ENCODE measurements at places on chromosomes 4 and X.

DNA sequence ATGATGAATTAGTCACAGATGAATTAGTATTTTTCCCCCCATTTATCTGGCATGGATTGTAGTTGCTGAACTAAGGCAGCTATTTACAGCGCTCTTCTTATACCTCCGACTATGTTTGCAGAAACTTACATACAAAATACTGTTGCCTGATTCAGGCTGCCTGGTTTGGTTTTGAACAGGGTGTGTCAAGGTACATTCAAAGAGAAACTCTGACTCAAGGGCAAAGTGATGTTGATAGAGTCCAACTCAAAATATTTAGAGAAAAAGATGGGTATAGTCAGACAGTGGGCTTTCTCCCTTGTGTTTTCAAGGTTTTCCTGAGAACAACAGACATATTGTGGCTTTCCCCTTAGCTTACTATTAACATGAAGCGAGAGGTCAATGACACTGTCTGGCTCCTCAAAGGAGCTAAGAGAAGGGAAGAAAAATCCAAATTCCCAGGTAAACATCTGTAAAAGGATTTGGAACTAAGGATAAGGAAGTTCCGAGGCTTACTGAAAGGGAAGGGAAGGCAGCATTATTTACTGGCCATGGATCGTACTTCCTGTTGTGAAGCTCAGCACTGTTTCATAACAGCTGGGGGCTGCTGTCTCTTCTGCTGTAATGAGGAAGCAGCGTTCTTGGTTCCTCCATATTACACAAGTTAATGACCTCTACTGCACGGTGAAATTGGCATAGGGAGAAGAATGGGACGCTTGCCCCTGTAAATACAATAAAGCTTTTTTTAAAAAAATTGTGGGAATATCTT lies 30.9 kb downstream of the FAM9C start:
- no peak for DNase-seq

GRCh38 chr4:145739845-145740244 lies 59.9 kb downstream of the C4orf51 start:
- DNase-seq, result no peak

- DNase-seq, result no peak
These were observed 93.7 kb upstream of the TRPC3 start for GRCh38 chr4:122045533-122045932.

DNA sequence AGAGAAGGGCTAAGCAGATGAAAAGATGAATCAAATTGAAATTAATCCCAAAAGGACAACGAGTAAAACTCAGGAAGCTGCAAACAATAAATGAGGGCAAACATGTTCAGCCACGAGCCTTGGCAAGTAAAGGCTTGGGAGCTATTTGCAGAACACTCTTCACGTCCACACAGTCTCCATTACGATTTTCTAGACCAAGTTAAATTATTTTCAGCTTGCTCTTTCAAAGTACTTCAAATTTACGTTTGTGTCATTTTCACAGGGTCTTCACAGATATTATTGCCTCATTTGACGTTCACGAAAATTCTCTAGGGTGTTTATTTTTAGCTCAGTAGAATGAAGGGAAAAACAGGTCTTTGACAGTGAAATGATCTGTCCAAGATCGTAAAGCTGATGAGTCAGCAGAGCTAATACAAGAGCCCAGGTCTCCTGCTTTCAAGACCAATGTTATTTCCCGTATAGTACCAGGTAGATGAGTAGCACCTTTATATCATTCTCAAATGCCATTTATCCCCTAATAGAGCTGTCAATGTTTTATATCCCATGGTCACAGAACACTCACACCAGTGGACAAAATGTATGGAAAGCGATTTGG lies 20.9 kb downstream of the KLB start:
- no peak for DNase-seq

DNA sequence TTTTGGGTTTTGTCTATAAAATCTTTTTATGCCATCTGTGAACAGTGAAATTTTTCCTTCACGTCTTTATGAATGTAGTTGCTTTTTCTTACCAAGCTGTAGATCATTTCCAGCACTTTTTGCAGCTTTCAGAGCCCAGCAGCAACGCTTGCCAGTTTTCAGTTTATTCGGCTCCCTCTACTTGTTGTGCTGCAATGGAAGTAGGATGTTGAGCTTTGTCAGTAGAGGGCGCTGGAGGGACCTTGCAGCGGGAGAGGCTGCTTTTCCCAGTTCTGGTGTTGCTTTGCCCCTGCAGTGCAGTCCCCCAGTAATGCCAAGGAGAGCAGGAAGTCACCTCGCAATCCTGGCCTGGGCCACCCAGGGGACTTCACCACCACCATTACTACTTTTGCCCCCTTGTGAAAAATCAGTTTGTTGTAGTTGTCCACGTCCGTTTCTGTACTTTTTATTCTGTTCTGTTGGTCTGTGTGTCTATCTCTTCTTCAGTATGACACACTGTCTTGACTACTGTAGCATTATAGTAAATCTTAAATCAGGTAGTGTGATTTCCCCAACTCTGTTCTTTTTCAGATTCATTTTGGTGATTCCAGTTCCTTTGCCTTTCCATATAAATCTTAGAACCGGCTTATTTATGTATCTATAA lies 21.8 kb downstream of the CMC4 start:
- DNase-seq, result no peak

GRCh38 chr4:154743683-154744340 lies at the start of gene LRAT:
Gene LRAT (plus strand): TSS chr4:154744000. CDS start chr4:154744327, 327 bp downstream.
- peak; percentile 2 for DNase-seq

DNA sequence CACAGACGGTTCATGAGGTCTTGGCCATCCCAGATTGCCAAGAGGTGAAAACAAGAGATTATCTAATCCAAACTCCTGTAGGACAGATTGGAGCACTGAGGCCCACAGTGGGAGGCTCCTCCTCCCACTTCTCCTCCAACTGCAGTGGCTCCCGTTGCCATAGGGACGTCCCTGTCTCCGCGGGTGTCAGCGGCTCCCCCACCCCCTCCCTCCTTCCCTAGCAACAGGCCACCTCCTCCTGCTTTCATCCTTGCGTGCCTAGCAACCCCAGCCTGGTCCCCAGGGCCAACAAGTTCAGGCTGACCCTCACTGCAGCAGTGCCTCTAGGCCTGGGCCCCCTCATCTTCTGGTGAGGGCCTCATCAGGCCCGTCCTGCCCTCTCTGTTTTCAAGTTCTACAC lies 6.8 kb upstream of the IQSEC2 start:
- DNase-seq, result no peak

DNA sequence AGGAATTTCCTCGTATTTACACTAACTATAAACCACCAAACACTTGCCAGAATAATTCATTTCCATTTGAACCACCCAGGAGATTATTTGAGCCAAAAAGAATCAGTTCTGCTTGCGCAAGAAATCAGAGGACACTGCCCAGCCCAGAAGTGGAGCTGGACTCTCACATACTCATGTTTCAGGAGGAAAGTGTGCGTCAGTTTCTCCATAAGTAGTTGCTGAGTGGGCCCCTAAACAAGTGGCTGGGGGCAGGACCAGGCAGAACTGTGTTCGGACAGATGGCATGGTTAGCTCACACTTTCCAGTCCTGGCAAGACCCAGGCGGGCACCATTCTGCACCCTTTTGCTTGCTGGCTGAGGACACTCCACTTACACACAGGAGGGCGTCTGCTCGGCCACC lies 38.8 kb downstream of the BTC start:
- DNase-seq, result no peak

DNA sequence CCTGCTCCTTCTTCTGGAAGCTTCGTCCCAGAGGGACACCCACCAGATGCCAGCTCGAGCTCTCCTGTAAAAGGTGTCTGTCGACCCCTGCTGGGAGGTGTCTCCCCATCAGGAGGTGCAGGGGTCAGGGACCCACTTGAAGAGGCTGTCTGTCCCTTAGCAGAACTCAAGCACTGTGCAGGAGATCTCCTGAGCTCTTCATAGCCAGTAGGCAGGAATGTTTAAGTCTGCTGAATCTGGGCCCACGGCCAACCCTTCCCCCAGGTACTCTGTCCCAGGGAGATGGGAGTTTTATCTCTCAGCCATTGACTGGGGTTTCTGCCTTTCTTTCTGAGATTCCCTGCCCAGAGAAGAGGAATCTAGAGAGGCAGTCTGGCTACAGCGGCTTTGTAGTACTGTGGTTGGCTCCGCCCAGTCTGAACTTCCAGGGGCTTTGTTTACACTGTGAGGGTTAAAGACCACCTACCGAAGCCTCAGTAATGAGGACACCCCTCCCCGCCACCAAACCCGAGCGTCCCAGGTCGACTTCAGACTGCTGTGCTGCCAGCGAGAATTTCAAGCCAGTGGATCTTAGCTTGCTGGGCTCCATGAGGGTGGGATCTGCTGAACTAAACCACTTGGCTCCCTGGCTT lies 1383.0 kb upstream of the TENM3 start:
- DNase-seq, result no peak

GRCh38 chrX:127259742-127260141 lies 440.2 kb downstream of the PRR32 start:
- DNase-seq, result no peak

DNA sequence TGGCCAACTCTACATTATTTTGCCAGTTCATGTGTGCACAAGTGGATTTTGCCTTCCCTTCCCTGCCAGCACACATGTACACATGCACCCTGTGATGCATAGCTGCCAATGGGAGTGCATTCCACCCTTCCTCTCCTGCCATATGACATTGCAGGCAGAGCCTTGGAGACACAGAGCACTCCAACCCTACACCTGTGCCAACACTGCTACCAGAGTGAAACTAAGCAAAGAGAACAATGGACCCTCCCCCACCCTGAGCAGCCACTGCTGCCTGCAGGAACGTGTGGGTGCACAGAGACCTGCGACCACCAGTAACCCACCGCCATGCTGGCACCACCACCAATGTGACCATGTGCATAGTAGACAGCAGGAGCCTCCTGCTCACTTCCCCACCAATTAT lies 78.4 kb downstream of the ITM2A start:
- DNase-seq, result no peak

DNA sequence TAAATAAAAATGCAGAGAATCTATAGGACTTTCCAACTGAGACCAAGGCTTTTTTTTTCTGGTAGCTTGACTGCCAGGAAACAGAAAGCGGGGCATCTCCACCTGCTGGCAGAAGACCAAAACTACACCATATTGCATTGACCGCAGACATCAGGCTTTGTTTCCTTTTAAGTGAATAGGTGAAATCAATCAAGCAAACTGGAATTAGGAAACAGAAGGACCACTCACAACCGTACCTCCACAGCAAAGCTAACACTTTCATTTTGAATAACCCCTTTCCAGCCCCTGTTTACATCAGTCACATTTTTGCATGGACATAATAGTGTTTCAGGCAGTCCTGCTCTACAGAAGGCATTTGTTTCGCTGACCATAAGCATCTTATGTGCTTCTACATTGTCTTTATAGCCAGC lies 218.2 kb downstream of the IDS start:
- no peak for DNase-seq

GRCh38 chrX:31092476-31092875 lies 20.6 kb upstream of the FTHL17 start:
- DNase-seq, result no peak

GRCh38 chrX:111382277-111382676 lies 29.7 kb downstream of the DCX start:
- no peak for DNase-seq

DNA sequence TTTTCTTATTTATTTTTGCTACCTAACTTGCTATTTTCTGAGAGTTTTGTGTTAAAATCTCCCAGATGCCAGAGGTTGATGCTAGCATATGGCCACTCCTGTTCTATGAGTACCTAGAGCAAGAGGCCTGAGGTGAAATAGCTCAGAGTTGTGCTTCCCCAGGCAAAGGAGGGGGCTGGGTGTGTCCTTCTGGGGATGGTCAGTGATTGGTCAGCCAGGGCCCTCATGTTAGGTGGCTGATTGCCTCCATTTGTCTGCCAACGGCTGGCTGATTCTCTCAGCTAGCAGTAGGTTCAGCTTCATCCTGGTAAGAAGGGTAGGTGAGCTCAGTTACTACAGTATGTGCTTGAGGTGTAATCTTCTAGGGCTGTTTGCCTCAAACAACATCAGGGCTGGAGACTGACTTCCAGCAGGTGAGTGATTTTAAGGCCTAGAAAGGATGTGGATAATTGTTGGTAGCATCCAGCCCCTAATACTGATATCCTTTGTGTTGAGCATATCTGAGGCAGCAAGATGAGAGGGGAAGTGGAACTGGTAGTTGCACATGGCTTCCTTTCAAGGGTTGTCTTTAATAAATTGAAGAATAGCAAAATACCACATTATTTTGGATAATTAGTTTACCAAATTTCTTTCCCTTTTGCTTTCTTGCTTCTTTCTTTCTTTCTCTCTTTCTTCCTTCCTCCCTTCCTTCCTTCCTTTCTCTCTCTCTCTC lies 62.5 kb upstream of the RHOH start:
- no peak for DNase-seq

DNA sequence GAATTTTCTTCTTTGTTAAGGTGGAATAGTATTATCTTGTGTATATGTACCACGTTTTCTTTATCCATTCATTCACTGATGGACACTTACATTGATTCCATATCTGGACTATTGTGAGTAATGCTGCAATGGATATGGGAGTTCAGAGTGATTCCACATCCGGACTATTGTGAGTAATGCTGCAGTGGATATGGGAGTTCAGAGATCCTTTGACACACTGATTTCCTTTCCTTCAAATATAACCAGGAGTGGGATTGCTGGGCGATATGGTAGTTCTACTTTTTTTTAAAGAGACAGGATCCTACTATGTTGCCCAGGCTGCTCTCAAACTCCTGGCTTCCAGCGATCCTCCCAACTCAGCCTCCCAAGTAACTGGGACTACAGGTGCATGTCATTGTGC lies 12.1 kb downstream of the TMEM156 start:
- DNase-seq, result no peak

GRCh38 chrX:132486599-132487178 lies 2.1 kb downstream of the MBNL3 start:
- DNase-seq, result no peak

- no peak for DNase-seq
These were observed 29.9 kb upstream of the TET2 start for GRCh38 chr4:105116616-105117319.

- no peak for DNase-seq
These were observed 107.0 kb downstream of the DDIT4L start for GRCh38 chr4:100083289-100083688.

- DNase-seq, result no peak
These were observed 58.1 kb downstream of the TNIP2 start for GRCh38 chr4:2697995-2698414.

GRCh38 chr4:136424052-136424451 lies 1108.2 kb downstream of the PCDH18 start:
- DNase-seq, result no peak

GRCh38 chrX:20412871-20413486 lies 146.3 kb upstream of the RPS6KA3 start:
- no peak for DNase-seq

- no peak for DNase-seq
These were observed 94.2 kb downstream of the PHEX start for GRCh38 chrX:22126327-22126726.

GRCh38 chrX:38804432-38804681 lies 3.1 kb downstream of the MID1IP1 start:
- DNase-seq, result no peak

DNA sequence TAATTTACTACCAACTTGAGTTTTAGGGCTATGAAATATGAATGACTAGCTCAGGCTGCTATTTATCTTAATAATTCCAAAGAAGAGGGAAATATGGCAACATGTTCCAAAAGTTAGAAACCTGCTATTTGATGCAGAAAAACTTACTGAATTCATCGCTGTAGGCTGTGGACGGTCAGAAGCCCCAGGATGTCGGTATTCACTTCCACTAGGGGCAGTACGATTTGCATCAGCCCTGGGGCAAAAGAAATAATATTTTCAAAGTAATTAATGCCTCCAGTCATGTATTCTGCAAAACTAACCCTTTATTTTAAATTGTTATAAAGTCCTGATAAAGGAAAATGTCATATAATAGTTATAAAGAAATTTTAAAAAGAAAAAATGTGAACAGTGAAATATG lies 4.5 kb downstream of the PLRG1 start:
- no peak for DNase-seq

- no peak for DNase-seq
These were observed 19.2 kb downstream of the STIM2 start for GRCh38 chr4:26879805-26880204.

GRCh38 chrX:105191878-105192277 lies 28.6 kb downstream of the TEX13A start:
- DNase-seq, result no peak
